ENCODE measurements at places on chromosomes 13 and 19.

- no peak for DNase-seq
These were observed 1.5 kb downstream of the ERCC2 start for GRCh38 chr19:45368737-45369340.

GRCh38 chr13:114115191-114115671 is 17.2 kb downstream of the RASA3 start:
- no peak for DNase-seq

GRCh38 chr19:46670813-46671212 is 9.8 kb upstream of the DACT3 start:
- DNase-seq: no peak

GRCh38 chr13:31970231-31970930 is 61.2 kb upstream of the FRY start:
- DNase-seq: peak; percentile 83

DNA sequence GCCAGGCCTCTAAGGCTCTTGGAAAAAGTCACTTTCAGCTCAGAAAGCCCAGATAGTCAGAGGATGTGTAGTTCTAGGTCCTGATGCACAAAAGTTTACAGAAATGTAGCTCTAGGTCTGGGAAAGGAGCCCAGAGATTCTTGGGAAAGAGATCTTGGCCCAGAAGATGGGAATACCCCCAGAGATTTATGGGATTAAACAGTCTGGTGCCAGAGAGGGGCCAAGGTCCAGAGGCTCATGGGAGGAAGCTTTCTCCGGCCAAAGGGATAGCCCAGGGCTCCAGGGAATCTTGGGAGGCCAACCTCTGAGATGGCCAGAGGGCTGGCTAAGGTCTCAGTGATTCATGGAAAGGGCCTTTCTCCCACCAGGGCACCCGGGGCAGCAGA is 15.2 kb downstream of the BCAT2 start:
- peak; percentile 42 for DNase-seq

GRCh38 chr13:42412812-42413483 is 141.0 kb downstream of the AKAP11 start:
- DNase-seq: no peak

GRCh38 chr19:47143322-47144073 is 12.9 kb downstream of the SAE1 start:
- no peak for DNase-seq

- no peak for DNase-seq
These were observed 5.5 kb upstream of the RLN3 start for GRCh38 chr19:14022469-14022868.

DNA sequence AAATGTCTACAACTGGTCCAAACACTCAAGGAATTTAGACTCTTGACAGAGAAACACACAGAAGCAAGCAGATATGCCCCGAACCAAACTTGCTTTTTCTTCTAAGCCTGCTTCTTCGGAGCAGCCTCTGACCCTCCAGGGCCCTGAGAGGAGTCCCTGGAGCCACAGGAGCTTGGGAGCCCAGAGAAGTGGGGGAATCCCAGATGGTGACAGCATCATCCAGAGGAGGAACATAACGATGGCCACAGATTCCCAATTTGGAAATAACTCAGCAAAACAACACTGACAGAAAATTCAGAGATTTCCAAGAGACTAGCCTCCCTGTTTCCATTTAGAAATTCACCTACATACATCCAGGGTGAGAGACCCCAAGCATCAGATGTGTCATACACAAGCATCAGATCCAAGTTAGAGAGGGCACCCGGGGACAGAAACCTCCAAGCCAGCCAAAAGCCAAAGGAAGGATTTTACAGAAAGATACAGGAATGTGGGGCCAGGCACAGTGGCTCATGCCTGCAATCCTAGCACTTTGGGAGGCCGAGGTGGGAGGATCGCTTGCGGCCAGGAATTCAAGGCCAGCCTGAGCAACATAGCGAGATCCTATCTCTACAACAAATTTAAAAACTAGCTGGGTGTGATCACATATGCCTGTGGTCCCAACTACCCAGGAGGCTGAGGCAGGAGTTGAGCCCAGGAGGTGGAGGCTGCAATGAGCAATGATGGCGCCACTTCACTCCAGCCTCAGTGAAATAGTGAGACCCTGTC is 2.0 kb upstream of the PVR start:
- DNase-seq: no peak

- DNase-seq: no peak
These were observed 996 bp downstream of the ZNF524 start for GRCh38 chr19:55601084-55601483.

DNA sequence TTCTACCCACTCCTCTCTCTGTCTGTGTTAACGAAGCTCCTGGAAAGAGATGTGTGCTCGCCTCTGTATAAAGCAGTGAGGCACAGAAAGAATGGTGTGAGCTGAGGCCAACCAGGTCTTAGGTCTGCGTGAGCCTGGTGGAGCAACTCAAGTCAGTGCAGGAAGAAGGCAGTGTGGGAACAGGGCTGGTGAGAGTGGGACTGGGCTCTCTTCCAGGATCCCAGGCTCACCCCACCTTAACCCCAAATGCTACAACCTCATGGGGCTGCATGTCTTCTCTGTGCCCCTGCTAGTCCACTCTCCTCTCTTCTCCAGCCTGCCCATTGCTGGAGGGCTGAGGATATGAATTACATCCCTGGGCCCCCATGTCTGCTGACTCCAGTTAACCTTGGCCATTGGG is 127.4 kb downstream of the DCT start:
- no peak for DNase-seq

DNA sequence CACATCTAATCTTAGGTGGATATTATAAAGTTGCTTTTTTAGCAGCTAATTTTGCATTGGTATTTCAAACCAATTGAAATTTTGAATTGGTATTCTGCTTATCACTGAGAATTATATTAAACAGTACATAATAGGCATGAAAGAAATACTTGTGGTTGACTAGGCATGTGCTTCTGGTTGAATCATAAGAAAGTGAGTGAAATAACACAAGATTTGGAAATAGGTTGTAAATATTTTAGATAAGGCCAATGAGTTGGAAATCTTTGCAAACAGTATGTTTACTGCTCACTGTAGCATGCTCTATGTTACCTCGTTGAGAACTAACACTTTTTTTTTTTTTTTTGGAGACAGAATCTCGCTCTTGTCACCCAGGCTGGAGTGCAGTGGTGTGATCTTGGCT is 66.8 kb upstream of the RFC3 start:
- DNase-seq: peak; percentile 62

- no peak for DNase-seq
These were observed 913.4 kb downstream of the SLITRK6 start for GRCh38 chr13:84885868-84886267.

- no peak for DNase-seq
These were observed 381.1 kb downstream of the LIG4 start for GRCh38 chr13:107834281-107834680.

GRCh38 chr19:51784922-51785690 is 9.9 kb upstream of the FPR3 start:
- peak; percentile 86 for DNase-seq

DNA sequence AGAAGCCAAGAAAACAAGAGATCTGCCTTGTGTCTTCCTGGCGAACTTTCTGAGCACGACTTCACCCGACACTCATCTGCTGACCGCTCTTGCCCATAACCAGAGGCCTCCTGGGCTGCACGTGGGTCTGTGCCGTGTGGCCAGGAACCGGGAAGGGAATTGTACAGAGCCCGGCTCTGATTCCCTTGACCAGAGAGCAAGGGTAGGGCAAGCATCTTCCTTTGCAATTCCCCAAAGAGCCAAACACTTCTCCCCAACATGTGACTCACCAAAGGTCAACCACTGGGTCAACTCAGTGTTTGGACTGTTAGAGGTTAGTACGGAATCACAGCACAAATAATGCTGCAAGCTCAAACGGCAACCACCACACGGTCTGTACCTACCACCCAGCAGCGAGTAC is 48.9 kb downstream of the KLF2 start:
- DNase-seq: no peak

GRCh38 chr13:50934735-50935435 is 25.3 kb downstream of the RNASEH2B start:
- no peak for DNase-seq

GRCh38 chr13:93689333-93689732 is 462.7 kb downstream of the GPC6 start:
- DNase-seq: no peak

GRCh38 chr13:99740251-99740979 is 231.2 kb downstream of the ZIC5 start:
- no peak for DNase-seq

GRCh38 chr19:29881386-29881785 is 60.7 kb upstream of the URI1 start:
- DNase-seq: no peak

- no peak for DNase-seq
These were observed 122.6 kb downstream of the POSTN start for GRCh38 chr13:37475966-37476365.

GRCh38 chr13:26246154-26246553 is 7.8 kb upstream of the CDK8 start:
- no peak for DNase-seq

GRCh38 chr13:74683411-74683810 is 549.2 kb upstream of the KLF12 start:
- no peak for DNase-seq

- DNase-seq: no peak
These were observed 483.6 kb downstream of the PCDH20 start for GRCh38 chr13:60931858-60932546.

DNA sequence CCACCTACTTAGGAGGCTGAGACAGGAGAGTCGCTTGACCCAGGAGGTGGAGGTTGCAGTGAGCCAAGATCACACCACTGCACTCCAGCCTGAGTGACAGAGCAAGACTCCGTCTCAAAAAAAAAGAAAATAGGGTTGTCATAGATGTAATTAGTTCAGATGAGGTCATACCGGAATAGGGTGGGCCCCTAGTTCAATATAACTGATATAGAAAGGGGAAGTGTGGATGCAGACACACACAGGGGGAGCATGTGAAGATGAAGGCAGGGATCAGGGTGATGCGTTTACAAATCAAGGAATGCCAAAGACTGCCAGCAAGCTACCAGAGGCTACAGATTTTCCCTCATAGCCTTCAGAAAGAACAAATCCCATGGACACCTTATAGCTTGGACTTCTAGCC is 24.3 kb upstream of the EEF1AKMT1 start:
- no peak for DNase-seq

GRCh38 chr19:10815969-10816644 is 19.9 kb downstream of the TMED1 start:
- no peak for DNase-seq

DNA sequence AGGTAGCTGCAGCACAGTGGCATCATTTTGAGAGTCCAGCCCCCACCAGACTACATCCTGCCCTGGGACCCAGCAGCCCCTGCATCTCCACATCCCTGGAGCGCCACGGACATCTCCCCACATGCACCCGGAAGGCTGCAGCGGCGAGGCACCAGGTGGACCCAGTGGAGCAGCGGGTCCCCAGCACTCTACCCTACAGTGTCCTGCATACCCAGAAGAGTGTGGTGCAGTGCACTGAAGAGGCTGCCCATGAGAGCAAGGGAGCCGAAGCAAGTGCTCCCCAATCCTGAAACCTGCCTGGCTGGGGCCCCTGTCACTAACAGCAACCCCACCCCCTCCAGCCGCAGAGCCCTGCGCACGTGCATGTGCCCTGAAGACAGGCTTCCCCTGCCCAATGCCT is 21.3 kb upstream of the SLC7A9 start:
- no peak for DNase-seq

GRCh38 chr13:45258334-45258675 is 57.5 kb upstream of the KCTD4 start:
- no peak for DNase-seq

DNA sequence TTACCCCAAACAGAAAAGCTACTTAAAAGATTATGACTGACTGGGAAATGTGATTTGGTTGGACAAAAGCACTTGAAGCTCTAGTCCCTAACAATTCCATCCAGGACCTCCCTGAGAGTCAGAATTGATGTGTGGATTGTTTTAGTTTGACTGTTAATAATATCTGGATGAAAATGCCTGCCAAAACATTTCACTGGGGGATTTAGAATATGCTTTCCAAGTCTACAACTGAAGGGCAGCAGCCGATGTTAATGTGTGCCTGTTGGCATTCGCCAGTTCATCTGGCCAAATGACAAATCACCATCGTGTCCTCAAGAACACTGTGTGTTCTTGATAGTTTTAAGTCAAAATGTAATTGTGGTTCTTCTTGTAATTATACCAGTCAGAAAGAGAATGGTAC is 76.0 kb upstream of the TSC22D1 start:
- DNase-seq: no peak

DNA sequence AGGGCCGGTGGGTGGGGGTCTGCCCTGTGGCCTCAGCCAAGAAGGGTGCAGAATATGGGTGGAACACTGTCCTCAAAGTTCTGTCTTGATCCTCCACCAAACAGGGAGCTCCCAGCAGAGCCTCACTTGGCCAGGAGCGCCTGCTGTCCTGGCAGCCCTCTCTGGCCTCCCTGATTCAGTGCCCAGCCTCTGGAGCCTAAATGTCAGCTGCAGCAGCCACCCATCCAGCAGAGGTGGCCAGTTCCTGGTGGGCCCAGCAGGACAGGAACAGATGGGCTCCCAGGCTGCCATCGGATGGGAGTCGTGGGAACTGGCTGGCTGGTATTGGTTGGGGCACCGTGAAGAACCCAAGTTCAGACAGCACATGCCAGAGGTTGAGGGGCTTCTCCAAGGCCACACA is 1.8 kb upstream of the USE1 start:
- DNase-seq: no peak

- DNase-seq: no peak
These were observed 12.8 kb upstream of the MAP2K2 start for GRCh38 chr19:4136680-4137088.

GRCh38 chr13:51618626-51619025 is 34.4 kb downstream of the WDFY2 start:
- no peak for DNase-seq

GRCh38 chr13:49643035-49643646 is 14.8 kb downstream of the ARL11 start:
- no peak for DNase-seq

DNA sequence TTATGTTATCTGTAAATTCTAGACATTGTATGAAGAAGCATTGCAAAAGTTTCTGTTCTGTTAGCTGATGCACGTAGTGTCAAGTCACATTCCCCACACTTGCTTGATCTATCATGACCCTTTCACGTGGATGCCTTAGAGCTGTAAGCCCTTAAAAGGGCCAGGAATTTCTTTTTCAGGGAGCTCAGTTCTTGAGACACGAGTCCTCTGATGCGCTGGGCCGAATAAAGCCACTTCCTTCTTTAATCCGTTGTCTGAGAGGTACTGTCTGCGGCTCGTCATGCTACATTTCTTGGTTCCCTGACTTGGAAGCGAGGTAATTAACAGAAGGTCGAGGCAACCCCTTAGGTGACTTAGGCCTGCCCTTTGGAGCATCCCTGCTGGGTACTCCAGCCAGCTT is 5.8 kb downstream of the ZNF816 start:
- no peak for DNase-seq

DNA sequence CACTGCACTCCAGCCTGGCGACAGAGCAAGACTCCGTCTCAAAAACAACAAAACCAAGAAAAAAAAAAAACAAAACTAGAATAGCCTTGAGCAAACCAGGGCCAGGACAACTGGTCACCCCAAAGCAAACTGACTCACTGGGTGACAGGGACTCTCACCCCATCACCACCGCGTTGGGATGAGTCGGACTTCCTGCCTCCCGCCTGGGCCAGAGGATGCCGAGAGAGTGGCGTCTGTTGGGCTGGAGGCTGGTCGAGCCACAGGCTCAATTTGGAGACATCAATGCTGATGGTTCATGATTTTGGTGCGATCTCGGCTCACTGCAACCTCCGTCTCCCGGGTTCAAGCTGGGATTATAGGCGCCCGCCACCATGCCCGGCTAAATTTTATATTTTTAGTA is 11.6 kb downstream of the TMPRSS9 start:
- DNase-seq: no peak
